ENCODE measurements at places on chromosomes 7 and 10. TPM values are rescaled to one million over a fixed set of nuclear protein-coding genes. Genes with fewer than 3 reads are reported as not detected.

Gene CDK5
- 5.1 TPM for total RNA-seq

Gene ZNF862
- 13.6 TPM for total RNA-seq

Gene CFAP69
- 11.7 TPM for total RNA-seq

Gene CPXM2
- 18.0 TPM for total RNA-seq

Gene TMEM229A
- total RNA-seq: not detected

Gene RNF32
- 2.0 TPM for total RNA-seq

Gene AVL9
- total RNA-seq: 28.7 TPM

Gene MMD2
- total RNA-seq: not detected

Gene SLC13A4
- not detected for total RNA-seq

Gene GPR37
- total RNA-seq: 0.20 TPM

Gene DNA2
- 3.3 TPM for total RNA-seq

Gene C1QL3
- not detected for total RNA-seq

Gene PON1
- total RNA-seq: 0.10 TPM

Gene CCL24
- not detected for total RNA-seq

Gene CHST15
- total RNA-seq: 67.2 TPM

Gene DNAJB9
- 26.5 TPM for total RNA-seq

Gene GSDME
- total RNA-seq: 31.2 TPM

Gene TCAF2
- 2.1 TPM for total RNA-seq

Gene ENKUR
- total RNA-seq: 8.6 TPM

Gene DRGX
- not detected for total RNA-seq

Gene LIPN
- total RNA-seq: not detected

Gene KAZALD1
- 1.4 TPM for total RNA-seq

Gene OR2A5
- total RNA-seq: not detected

Gene ASZ1
- not detected for total RNA-seq

Gene TYSND1
- total RNA-seq: 11.8 TPM

Gene NPSR1
- not detected for total RNA-seq

Gene CUZD1
- 0.45 TPM for total RNA-seq

Gene ADRA2A
- total RNA-seq: 15.1 TPM

Gene ALDH18A1
- total RNA-seq: 38.7 TPM

Gene ZNF853
- 17.4 TPM for total RNA-seq

Gene PPP1R3A
- 0.05 TPM for total RNA-seq

Gene HHEX
- total RNA-seq: 2.1 TPM

Gene TMEM130
- 0.97 TPM for total RNA-seq

Gene SPDYE1
- 0.13 TPM for total RNA-seq

Gene CC2D2B
- total RNA-seq: 0.60 TPM

Gene CCL26
- total RNA-seq: 7.6 TPM

Gene FOXI2
- total RNA-seq: not detected

Gene ZNF488
- total RNA-seq: 0.36 TPM

Gene PARD3
- total RNA-seq: 66.9 TPM

Gene SLC29A4
- total RNA-seq: 1.1 TPM

Gene ARMC10
- 52.2 TPM for total RNA-seq

Gene MTERF1
- total RNA-seq: 13.0 TPM
